Adrenal gland (tissue), 19 donors: ENCODE measurements at places on chromosomes 16 and 17. TPM values are rescaled to one million over a fixed set of nuclear protein-coding genes. Genes with fewer than 3 reads are reported as not detected.

Gene ATAD5
- 4.0 TPM for total RNA-seq

Gene CDIPT
- total RNA-seq: 84.7 TPM

DNA sequence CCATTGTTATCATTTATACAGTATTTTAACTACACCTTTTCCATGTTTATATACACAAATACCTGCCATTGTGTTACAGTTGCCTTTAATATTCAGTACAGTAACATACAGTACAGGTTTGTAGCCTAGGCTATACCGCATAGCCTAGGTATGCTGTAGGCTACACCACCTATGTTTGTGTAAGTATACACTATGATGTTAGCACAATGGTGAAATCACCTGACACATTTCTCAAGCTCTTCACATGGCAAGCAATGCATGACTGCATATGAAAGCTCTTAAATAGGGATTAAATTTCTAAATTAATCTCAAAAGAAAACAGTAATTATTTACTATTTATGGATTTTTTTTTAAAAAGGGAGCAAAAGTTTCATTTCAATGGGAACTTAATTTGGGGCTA, 12.0 kb downstream of the LRRC37B start:
- no peak overlapping the region for H3K4me3 ChIP-seq
- no peak overlapping the region for H3K27ac ChIP-seq
- H3K36me3 ChIP-seq: peaks cover 9% of the 10 kb centered on the region

DNA sequence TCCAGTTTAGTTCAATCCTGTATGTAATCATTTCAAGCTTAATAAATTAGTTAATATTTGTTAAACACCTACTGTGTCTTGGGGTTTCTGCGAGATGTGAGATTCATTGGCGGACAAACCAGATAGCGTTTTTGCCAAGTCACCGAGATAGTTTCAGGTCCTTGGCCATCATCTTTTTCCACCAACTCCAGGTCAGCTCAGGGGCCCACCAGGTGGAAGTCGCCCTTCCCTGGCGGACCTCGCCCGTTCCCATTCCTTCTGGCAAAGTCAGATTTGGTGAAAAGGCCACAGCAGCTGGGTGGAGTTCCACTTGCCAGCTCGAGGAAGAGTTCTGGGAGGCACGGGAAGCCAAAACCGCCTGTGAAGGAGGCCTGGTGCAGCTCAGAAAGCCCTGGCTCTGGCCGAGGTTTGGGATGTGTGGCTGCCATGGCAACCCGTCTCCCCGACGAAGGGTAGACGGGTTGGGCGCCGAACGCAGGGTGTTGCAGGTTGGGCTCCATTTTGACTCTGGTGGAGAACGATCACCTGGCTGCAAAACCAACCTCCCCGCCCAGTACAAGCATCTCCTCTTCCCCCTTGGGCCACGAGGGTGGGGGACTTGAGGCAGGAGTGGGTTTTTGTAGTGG, 39.5 kb downstream of the CMIP start:
- H3K4me3 ChIP-seq: no peak overlapping the region
- H3K27ac ChIP-seq: peak overlapping the region; percentile 74
- H3K36me3 ChIP-seq: no peaks in the 10 kb centered on the region
- peaks cover 21% of the 10 kb centered on the region for H3K4me1 ChIP-seq
- no peak for DNase-seq
- H3K27me3 ChIP-seq: no peaks in the 10 kb centered on the region
